ENCODE measurements at places on chromosomes 6 and 20.

- no peak for DNase-seq
Measured at GRCh38 chr6:157430834-157431233, 49.8 kb downstream of the ZDHHC14 start.

DNA sequence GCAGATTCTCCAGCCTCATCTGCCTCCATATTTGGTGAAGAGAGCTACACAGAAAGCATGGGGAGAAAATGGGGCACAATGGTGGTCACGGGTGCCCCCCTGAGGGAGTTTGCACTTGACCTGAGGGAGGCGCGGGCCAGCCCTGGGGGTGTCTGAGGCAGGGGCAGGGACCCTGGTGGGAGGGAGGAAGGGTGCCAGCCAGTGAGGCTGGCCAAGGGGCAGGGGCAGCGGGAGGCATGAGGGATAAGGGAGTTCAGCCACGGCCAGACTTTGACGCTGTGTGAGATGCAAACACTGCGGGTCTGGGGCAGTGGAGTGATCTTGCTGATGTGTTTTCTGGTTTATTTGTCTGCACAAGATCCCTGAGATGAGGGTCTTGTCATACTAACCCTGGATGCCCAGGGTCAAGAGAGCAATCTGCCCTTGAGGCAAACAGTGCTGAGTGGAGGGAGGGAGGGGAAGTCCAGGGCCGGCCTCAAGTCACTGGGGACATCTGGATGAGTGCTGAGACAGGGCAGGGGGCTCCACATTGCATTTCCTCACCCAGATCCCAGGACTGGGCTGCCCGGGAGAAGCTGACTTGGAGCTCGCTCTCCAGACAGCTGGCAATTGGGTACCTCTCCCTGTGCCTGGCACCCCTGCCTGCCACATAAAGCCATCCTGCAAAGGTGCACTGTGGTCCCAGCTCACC, 8.8 kb upstream of the PCMTD2 start:
- no peak for DNase-seq

- no peak for DNase-seq
Measured at GRCh38 chr6:3325210-3325609, 66.5 kb downstream of the PSMG4 start.

GRCh38 chr6:159642481-159642880, 50.6 kb downstream of the SOD2 start:
- no peak for DNase-seq

DNA sequence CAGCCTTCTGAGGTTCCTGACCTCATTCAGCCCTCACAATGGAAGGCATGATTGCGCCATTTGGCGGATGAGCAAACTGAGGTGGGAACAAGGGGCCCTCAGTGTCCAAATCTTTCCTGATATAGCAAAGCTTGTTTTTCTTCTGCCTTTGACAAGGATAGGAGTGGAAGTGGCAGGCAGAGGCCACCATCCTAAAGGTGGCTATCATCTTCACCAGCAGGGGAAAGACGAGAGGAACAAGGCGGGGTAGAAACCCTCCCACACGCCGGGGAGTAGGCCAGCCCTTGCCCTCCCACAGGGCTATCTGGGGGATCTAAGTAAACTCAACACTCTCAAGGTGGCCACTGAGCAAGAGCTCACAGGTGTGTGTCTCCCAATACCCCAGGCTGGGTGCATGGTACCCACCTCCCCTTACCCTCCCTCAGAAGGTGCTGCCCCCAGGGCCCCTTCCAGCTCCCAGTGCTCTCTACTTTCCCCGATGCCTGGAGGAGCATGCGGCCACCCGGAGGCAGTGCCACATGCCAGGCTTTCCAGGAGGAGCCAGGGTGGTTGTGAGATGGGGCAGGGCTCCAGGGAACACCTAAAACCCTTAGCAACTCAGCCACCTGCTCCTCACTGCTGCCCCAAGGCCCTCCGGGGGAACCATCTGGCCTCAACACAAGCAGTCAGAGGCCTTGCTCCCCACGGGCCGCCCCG, 11.2 kb downstream of the SPDEF start:
- no peak for DNase-seq

- no peak for DNase-seq
Measured at GRCh38 chr6:82204020-82204419, 43.5 kb downstream of the IBTK start.

DNA sequence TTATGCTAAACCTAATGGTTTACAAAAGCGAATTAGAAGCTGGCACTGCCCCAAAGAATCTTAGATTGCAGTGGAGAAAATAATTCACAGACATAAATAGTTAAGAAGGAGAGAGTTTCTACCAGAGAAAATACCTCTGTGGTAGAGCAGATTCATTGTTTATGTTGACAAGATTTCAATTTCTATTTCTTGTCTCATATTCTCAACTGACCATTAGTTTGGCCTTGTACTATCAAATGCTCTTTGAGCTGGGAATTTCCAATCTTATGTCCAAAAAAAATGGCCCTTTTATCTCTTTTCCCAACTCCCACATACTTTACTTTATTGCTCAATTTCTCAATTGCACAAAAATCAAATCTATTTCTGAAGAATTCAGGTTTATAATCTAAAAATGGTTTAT, 804.1 kb upstream of the CITED2 start:
- DNase-seq = no peak

DNA sequence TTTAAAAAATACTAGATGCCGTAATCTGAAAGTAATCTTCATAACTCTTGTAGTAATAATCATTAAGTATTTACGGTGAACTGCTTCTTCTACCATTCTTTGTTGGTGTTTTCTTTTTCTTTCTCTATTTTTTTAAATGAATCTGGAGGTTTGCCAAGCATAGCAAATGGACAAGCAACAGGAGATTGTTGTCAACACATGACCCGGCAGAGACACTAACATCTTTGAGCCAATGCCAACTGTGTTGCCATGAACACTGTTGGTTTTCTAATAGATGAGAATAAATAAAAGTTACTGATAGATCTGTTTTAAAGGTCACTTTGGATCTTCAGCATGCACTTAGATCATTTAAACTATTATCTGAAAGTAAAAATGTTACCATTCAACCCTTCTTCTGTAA, 523.6 kb upstream of the EYS start:
- no peak for DNase-seq

GRCh38 chr6:54754406-54754805, 92.2 kb upstream of the FAM83B start:
- DNase-seq = no peak

DNA sequence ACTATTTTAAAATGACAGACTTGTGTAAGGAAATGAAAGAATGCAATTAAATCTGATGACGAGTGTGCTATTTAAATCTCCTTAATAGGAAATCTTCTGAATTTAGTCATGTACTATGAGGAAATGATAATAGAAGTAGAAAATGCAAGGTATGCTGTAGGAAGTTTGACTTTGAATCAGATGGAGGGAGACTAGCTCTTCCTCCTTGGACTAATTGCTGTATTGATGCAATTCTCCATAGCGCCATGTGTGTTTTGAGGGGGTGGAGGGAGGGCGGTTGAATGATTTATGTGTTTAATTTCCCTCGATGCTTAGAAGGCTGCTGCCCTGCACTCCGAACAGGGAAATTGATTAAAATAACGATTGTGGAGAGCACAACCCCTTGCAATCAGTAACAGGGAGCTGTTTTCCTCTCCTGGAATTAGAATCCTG, 214.4 kb upstream of the PRND start:
- DNase-seq = no peak

DNA sequence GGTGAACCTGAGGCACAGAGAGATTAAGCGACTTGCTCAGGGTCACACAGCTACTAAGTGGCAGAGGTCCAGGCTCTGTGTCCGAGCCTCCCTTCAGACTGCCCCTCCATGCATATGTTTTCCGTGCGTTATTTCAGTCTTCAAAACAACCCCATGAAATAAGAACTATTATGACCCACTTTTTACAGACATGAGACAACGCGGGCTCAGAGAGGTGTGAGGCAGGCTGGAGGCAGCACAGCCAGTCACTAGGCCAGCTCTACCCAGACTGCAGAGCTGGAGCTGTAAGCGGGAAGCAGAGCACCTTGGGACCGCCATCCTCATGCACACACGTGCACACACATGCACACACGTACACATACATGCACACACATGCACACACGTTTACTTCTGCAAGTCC, 62.3 kb downstream of the PSMG4 start:
- no peak for DNase-seq

DNA sequence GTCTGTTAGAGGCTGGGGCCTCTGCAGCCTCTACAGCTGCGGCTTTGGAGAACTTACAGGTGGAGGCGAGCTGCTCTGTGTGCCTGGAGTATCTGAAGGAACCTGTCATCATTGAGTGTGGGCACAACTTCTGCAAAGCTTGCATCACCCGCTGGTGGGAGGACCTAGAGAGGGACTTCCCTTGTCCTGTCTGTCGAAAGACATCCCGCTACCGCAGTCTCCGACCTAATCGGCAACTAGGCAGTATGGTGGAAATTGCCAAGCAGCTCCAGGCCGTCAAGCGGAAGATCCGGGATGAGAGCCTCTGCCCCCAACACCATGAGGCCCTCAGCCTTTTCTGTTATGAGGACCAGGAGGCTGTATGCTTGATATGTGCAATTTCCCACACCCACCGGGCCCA, 2.6 kb downstream of the TRIM39 start:
- DNase-seq = no peak

GRCh38 chr6:47168180-47168579, 126.0 kb upstream of the ADGRF1 start:
- DNase-seq = no peak

- DNase-seq = no peak
Measured at GRCh38 chr6:145836170-145836569, 21.6 kb upstream of the FBXO30 start.

DNA sequence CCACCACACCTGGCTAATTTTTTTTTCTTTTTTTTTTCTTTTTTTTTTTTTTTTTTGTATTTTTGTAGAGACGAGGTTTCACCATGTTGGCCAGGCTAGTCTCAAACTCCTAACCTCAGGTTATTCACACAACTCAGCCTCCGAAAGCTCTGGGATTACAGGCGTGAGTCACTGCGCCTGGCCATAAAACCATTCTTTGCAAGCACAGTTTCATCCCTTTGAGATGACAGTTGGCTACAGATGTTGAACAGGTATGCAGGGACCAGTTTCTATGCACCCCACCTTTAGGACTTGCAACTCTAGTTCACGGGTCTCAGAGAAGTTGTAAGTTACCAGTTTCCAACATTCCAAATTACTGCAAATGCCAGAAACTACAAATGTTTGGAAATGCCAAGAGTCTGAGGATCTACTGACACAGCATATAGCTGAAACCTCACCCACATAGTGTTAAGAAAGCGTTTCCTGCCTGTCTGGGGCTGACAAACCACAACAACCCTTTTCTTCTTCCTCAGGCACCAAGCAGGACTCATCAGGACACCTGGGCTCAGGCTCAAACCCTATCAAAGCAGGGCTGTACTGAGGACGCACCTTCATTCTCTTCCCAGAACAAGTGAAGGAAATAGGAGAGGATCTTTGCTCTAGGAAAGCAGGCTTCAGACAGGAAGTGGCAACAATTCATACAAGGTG, 22.9 kb downstream of the ARHGAP18 start:
- no peak for DNase-seq

DNA sequence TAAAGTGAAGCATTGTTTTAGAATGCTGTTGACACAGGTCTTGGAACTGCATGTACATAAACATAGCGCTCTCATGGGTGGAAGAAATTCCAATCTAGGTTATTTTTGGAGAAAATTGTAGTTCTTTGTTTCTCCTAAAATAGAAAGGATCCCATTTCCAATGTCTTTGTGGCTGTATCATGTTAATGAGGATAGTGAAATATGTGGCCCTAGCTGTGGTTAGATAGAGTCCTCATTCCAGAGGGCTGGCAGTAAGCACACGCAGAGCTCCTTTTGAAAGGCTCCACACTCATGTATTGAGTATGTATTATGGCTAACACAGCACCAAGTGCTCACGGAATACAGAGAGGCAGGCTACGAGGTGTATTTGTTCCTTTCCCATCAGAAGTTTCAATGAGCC, 60.9 kb downstream of the SNRNP48 start:
- no peak for DNase-seq

All from stimulated activated CD8-positive, alpha-beta memory T cell treated with anti-CD3 and anti-CD28 coated beads, Interleukin-7, amount 100 ng/mL, for 24 hours (primary cell).